ENCODE measurements at places on chromosomes 1 and 21.

GRCh38 chr1:4485398-4485797, 169.0 kb upstream of the AJAP1 start:
- H3K27me3 ChIP-seq = no peaks in the 10 kb centered on the region
- no peaks in the 10 kb centered on the region for H3K36me3 ChIP-seq
- no peak for DNase-seq
- no peak overlapping the region for H3K4me3 ChIP-seq
- no peaks in the 10 kb centered on the region for H3K4me1 ChIP-seq

DNA sequence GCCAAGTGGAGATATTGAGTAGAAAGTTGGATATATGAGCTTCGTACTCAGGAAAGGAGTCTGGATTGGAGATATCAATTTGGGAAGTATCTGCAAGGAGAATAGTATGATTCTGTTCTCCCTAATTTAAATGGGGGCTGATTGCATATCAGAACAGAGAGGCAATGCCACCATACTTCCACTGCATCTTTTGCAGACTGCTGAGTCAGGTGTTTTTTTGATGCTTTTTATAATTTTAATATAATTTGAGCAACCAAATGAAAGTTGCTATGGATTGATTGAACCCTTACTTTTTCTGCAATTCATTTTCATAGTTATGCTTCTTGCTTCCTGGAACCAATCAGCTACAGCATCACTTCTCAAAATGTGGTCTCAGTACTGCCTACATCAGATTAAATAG, 590.3 kb downstream of the USP25 start:
- H3K36me3 ChIP-seq = no peaks in the 10 kb centered on the region
- H3K4me3 ChIP-seq = no peak overlapping the region
- no peak for DNase-seq
- no peaks in the 10 kb centered on the region for H3K27me3 ChIP-seq
- no peak overlapping the region for H3K27ac ChIP-seq
- no peaks in the 10 kb centered on the region for H3K4me1 ChIP-seq

GRCh38 chr1:208233978-208234377, 10.2 kb downstream of the PLXNA2 start:
- H3K4me3 ChIP-seq = no peak overlapping the region
- H3K27me3 ChIP-seq = no peaks in the 10 kb centered on the region
- H3K4me1 ChIP-seq = peaks cover 90% of the 10 kb centered on the region
- H3K27ac ChIP-seq = peak overlapping the region; percentile 68
- no peak for DNase-seq

DNA sequence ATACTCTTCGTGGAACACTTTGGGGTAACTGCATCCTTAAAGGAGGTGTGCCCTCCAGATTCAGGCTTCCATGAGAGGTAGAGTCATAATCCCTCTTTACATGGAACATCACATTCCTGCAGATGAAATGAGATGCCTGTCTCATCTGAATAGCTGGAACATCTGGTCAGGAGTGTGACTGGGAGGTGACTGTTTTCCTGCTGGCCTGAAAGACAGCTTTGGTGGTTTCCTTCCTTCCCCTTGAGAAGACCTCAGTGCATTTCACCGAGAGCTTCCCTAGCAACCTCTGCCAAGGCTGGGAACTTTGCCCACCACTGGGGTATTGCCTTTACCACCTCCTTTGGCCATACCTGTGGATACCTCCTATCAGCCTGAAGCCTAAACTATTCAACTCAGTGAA, 46.7 kb upstream of the GUCA2A start:
- no peak for DNase-seq
- H3K27me3 ChIP-seq = no peaks in the 10 kb centered on the region
- H3K4me3 ChIP-seq = no peak overlapping the region
- no peak overlapping the region for H3K27ac ChIP-seq
- no peaks in the 10 kb centered on the region for H3K36me3 ChIP-seq

DNA sequence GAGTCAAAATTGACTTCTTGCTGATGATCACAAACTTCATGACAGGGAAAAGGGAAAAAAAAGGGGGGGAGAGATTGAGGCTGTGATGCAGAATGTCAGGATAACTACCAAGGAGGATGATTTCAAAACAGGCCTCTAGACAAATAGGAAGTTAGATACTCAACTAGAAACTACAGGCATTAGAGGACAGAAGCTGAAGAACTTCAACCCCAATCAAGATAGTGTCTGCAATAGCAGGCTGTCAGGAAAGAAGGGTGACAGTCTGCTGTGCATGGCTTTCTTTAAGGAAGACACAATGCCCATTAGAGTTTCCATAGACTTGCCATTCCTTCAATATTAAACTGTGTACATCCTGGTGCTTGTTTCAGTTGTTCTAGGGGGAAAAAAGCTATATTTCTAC, 257.2 kb downstream of the TTLL7 start:
- no peaks in the 10 kb centered on the region for H3K4me1 ChIP-seq
- no peaks in the 10 kb centered on the region for H3K36me3 ChIP-seq
- no peak overlapping the region for H3K4me3 ChIP-seq
- no peak for DNase-seq
- no peaks in the 10 kb centered on the region for H3K27me3 ChIP-seq
- H3K27ac ChIP-seq = no peak overlapping the region

DNA sequence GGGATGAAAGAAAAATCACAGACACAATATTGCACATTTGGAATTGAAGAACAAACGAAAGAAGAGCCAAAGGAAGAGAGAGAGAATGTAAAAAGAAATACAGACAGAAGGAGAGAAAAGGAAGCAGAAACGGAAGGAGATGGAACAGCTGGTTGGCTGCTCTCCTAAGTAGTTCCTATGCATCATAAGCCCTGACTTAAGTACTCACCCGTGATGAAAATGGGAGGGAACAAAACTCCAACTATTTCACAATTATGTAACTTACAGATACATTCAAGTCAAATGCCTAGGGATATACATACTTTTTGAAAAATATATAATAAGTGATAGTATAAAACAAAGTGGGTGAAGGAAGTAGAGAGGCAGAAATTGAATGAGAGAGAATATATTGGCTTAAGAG, 88.5 kb downstream of the TTLL7 start:
- no peaks in the 10 kb centered on the region for H3K36me3 ChIP-seq
- no peak overlapping the region for H3K4me3 ChIP-seq
- H3K4me1 ChIP-seq = peaks cover 4% of the 10 kb centered on the region
- no peak for DNase-seq
- no peaks in the 10 kb centered on the region for H3K27me3 ChIP-seq

DNA sequence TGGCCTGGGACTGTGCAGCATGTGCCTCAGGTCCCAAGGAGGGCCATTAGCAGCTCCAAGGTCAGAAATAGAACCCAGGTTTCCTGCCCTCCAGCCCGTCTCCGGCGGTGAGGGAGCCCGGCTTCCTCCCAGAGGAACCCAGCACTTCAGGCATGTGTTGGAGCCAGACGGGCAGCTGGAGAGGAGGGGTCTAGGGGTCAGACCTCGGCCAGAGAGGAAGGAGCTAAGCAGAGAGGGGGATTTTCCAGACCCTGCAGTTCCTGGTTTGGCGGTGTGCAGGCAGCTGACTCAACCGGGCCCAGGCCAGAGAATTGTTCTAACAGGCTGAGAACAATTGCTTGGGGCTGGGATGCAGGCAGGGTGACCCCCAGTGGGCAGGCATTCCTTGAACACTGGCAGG, 37.1 kb downstream of the HSPG2 start:
- peaks cover 13% of the 10 kb centered on the region for H3K36me3 ChIP-seq

- H3K27ac ChIP-seq = no peak overlapping the region
- no peaks in the 10 kb centered on the region for H3K27me3 ChIP-seq
- no peak overlapping the region for H3K4me3 ChIP-seq
- H3K36me3 ChIP-seq = no peaks in the 10 kb centered on the region
- H3K4me1 ChIP-seq = no peaks in the 10 kb centered on the region
These were observed 282.2 kb downstream of the PLPP3 start for GRCh38 chr1:56297208-56297607.

DNA sequence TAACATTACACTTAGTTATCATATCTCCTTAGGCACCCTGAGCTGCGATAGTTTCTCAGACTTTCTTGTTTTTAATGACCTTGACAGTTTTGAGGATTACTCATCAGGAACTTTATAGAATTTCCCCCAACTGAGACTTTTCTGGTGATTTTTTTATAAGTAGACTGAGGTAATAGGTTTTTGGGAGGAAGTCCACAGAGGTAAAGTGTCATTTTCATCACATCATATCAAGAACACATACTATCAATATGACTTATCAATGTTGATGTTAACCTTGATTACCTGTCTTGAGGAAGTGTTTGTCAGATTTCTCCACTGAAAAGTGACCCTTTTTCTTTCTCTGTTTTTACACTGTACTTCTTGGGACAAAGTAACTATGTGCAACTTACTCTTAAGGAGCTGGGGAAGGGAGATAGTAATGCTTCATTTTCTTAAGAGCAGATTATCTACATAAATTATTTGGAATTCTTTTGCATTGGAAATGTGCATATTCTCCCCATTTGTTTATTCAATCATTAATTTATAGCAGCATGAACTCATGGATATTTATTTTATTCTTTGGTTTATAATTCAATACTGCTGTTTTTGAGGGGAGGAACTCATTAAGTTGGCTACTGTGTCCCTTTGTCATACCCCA, 72.8 kb upstream of the HSD17B7 start:
- no peak overlapping the region for H3K27ac ChIP-seq
- no peaks in the 10 kb centered on the region for H3K27me3 ChIP-seq
- no peak for DNase-seq
- peaks cover 5% of the 10 kb centered on the region for H3K4me1 ChIP-seq

DNA sequence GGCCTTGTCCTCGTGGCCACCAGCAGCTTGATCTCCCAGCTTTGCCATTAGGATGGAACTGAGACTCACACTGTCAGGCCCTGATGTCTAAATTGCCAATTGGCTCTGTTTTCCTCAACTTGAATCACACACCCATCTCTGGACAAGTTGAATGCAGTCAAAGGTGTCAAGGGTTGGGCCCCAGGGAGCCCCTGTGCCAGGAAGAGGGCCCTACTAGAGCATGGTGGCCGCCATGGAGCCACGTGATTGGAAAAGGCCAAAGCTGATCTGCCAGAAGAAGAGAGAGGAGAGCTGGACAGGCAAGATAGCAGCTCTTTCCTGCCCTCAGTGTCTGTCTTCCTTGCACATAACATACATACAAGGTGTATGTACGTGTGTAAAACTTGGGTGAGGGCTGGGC, 54.9 kb upstream of the NEK2 start:
- H3K4me1 ChIP-seq = no peaks in the 10 kb centered on the region
- no peak for DNase-seq
- no peak overlapping the region for H3K27ac ChIP-seq
- H3K27me3 ChIP-seq = no peaks in the 10 kb centered on the region
- H3K4me3 ChIP-seq = no peak overlapping the region

DNA sequence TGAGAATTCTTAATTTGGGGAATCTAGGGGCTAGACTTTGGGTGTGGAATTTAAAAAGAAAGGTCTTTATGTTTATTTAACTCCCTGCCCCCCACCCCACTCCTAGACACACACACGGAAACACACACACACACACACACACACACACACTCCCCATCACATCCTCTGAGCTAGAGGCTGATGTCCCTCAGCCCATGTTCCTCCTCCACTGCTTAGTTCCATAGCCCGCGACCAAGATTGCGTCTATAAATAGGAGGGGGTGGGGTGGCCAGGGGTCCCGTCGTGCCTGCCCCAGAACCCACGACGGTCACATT, 655 bp upstream of the KIRREL1 start:
- H3K4me3 ChIP-seq = peak overlapping the region; percentile 81
- H3K27ac ChIP-seq = peak overlapping the region; percentile 31
- H3K27me3 ChIP-seq = peaks cover 11% of the 10 kb centered on the region
- no peaks in the 10 kb centered on the region for H3K36me3 ChIP-seq
- H3K4me1 ChIP-seq = peaks cover 11% of the 10 kb centered on the region
- no peak for DNase-seq

- no peak overlapping the region for H3K27ac ChIP-seq
- H3K27me3 ChIP-seq = no peaks in the 10 kb centered on the region
- no peaks in the 10 kb centered on the region for H3K36me3 ChIP-seq
- no peak for DNase-seq
These were observed 89.0 kb downstream of the LIPI start for GRCh38 chr21:14121719-14122118.

DNA sequence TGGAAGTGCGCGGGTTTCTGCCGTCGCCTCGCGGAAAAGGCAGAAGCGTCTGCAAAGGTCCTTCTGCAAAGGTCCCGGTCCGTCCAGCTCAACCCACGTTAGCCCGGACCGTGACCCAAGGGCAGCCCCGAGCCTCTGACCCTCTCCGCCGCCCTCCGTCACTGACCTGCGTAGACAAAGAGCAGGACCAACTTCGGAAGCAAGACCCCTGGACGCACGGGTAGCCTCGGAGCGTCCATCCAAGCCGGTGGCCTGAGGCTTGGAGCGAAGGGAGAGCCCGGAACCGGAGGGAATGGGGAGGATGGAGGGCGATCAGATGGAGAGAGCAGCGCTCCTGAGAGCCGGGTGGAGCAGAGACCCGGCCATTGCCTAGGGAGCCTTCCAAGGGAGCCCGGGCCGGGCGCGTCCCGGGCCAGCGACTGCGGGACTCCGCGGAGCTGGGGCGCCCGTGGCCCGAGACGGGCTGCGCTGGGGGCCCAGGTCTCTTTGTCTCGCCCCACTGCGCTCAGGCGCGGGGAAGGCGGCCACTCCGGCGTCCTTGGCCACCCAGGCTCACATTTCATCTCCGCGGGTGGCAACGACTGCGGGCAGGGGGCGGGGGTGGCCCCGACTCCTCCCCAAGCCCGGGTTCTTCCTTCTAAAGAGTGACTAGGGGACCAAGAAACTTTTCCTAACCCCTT, at the start of gene CYYR1:
Gene CYYR1, minus strand, starts transcription at position 585 of the 680 bp plus-strand sequence. Its CDS starts 346 bp downstream, at position 239.
- peaks cover 14% of the 10 kb centered on the region for H3K27me3 ChIP-seq
- peak within 1 kb of the TSS; percentile 47 for H3K4me3 ChIP-seq
- DNase-seq = peak; percentile 62

- H3K27ac ChIP-seq = no peak overlapping the region
- H3K27me3 ChIP-seq = no peaks in the 10 kb centered on the region
- H3K4me1 ChIP-seq = no peaks in the 10 kb centered on the region
- no peak overlapping the region for H3K4me3 ChIP-seq
These were observed 41.0 kb downstream of the VCAM1 start for GRCh38 chr1:100760511-100760910.

DNA sequence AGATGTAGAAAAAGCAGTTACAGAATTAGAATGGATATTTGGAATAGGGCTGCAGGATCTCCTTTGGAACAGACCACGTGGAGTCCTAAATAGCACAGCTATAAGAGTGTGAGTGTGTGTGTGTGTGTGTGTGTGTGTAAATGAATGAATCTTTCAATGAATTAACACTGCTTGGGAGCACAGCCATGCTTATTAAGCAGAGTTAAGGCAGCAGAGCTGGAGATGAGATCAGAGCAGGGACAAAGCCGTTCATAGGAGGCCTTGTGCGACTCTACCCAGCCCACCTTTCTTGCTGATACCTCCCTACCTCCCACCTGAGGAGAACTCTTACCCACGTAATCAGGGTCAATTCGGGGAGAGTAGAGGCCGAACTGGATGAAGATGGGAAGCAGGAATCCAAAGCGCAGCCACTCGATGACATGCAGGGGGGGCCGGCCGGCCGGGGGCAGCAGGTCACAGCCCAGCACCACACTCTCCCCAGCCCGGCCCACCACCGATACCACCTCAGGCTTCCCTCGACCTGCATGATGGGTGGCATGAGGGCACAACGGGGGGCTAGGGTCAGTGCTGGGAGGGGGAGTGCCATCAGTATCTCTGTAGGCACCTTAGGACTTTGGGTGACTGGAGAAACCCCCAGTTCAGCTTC, 2.7 kb downstream of the IGSF9 start:
- peaks cover 11% of the 10 kb centered on the region for H3K4me1 ChIP-seq
- H3K27ac ChIP-seq = no peak overlapping the region
- H3K27me3 ChIP-seq = peaks cover 8% of the 10 kb centered on the region
- no peak overlapping the region for H3K4me3 ChIP-seq
- no peaks in the 10 kb centered on the region for H3K36me3 ChIP-seq

All from upper lobe of right lung (tissue), 1 donor.